Astrocyte of the hippocampus (primary cell): ENCODE measurements at places on chromosomes 5 and 9.

DNA sequence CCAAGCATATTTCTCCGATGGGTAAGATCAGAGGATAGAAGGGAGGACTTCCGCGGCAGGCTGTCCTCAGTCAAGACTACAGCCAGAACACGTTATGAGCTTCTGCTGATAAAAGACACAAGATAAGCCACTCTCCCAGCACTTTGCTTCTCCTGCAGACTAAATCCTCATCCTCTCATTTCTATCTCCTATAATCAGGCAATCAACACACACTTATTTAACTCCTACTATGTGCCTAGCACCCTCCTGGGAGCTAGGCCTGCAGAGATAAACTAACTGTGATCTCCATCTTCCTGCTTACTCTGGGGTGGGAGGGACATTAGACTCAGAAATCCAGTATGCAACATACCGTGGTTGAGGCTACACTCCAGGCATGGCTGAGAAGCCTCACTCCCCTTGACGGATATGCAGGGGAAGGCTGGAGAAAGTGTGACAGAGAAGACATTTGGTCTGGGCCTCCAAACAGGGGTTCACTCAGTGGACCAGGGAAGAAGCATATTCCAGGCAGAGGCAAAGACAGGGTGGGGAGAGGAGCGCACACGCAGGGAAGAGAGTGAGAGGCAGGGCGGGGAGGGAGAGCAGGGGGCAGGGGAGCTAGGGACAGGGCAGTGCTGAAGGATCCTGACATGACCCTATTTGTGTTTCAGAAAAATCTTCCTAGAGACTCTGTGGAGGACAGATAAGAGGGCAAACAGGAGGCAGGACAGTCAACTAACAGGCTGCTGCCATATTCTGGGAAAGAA, 274.1 kb downstream of the DENND1A start:
- no peak for DNase-seq

GRCh38 chr9:29802454-29802853, 2229.2 kb upstream of the C9orf72 start:
- no peak for DNase-seq

- DNase-seq = no peak
Observed at GRCh38 chr5:117732264-117732663, 1157.6 kb upstream of the SEMA6A start.

DNA sequence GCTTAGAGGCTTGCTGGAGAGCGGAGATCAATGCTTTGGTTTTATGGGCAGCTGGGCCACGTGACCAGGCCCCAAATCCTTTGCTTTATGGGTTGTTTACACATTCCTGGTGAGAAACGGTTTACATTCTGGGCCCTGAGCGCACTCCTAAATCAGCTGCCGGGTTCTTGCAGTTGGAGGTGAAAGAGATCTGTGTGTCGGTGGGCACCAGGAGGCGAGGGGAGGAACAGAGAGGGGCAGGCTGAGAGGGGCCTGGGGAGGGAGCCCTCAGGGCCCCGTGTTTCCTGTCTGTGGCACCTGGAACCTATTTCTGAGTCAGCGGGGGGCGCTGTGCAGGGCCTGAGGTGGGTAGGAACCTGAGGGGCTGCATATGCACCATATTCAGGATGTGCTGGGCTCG, 63.5 kb upstream of the HAND1 start:
- no peak for DNase-seq

DNA sequence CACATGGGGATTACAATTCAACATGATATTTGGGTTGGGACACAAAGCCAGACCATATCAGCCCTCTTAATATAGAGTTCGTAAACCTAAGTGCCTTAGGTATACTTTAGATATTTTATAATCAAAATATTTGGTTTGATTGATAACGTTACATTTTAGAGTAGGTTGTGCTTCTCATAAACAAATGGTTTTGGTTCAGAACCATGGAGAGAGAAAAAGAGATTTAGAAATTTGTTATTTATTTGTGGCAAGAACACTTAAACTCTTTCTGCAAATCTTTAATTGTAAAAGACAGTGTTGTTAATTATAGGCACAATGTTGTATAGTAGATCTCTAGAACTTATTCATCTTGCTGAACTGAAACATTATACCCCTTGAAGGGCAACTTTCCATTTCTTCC, 298.8 kb downstream of the TENT4A start:
- no peak for DNase-seq

DNA sequence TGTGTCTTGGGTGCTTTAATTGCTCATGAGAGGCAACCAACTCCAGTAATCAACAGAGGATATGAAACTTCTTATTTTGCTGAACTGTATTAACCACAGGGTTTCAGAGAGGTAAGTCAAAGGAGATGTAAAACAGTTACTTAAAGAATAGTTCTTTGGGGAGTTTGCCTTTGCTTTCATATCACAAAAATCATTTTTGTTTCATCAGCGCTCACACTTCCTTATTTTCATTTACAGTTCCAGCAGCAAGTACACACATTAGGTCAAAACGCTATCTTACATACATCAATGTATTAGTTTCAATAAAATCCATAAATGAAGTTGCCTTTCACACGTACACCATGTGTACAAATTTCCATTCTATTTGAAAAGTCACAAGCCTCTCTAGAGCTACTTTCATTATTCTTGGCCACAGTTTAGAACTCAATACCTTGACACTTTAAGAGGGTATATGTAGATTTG, 50.1 kb downstream of the ST8SIA4 start:
- no peak for DNase-seq

- no peak for DNase-seq
Observed at GRCh38 chr9:78871086-78871451, 574.1 kb downstream of the PSAT1 start.

- peak; percentile 19 for DNase-seq
Observed at GRCh38 chr9:8649160-8649559, 849.6 kb upstream of the DMAC1 start.

DNA sequence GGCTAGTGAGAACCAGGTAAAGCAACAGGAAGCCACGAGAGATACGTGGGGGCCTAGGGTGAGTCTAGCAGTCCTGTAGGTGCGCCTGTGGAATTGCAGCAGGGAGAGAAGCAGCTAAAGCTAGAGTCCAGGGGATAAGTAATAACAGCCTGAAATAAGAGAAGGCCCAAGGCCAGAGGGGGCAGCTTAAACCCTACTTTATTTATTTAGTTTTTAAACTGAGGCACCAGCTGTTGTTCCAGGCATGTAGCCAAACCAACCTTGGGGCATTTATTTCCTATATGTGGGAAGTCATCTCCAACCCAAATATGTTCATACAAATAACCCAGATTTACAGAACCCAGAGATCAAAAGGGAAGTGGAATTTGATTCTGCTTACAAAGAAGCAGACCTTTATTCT, 93.5 kb downstream of the GLDC start:
- DNase-seq = peak; percentile 69

DNA sequence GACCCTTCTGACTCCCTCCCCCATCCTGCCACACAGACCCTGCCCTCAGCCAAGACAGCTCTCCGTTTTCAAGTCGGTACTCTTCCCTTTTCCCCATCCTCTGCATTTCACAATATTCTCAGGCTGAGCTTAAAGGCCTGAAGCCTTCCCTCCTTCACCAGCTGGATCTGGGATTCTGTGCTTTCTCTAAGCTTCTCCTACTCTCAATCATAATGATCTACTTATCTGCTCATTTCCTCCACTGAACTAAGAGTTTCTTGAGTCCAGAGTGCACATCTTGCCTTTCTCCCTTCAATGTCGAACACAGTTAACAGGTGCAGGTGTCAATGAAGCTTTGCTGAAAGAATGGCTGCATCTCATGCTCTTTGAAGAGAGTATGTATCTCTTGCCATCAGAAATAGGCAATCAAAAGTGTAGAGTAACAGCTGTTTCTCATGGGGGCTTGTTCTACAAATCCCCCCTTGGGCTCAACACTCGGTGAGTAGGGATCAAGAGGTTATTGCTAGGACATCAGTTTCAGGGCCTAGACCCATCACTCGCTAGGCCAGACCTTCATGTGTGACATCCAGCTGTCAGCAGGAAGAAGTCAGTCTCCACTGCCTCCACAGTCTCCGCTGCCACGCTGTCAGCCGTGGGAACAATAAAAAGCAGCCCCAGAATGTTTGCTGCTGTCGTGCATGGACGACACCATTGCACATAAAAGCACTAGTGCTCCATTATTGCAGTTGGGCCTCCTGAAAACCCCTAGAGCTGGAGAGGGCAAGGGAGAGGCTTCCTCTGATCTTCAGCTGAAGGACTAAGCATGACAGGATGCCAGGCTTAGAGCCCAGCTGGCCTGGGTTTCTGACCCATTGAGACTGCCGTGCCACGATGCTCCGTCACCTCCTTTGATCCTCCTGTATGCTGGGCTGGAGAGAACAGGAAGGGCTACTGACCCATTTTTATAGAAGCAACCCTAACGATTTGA, 23.7 kb downstream of the TRAF1 start:
- DNase-seq = no peak

DNA sequence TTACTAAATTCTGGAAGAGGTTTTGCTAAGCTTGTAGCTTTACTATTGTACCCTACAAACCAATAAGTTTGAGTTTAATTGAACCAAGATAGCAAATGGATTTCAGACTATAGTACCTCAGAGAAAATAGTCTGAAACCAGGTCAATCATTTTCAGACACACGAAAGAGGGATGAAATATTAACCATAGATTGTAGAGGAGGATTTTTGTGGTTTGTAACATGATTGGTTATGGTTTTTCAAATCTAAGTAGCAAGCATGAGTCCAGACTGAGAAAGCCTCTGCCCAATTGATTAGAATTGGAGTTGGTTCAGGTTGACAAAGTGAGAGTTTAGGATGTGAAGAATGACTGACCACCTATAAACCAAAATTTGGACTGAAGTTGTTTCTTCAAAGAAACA, 562.7 kb upstream of the DMAC1 start:
- no peak for DNase-seq

- DNase-seq = peak; percentile 32
Observed at GRCh38 chr9:27303219-27303618, 6.3 kb upstream of the EQTN start.

DNA sequence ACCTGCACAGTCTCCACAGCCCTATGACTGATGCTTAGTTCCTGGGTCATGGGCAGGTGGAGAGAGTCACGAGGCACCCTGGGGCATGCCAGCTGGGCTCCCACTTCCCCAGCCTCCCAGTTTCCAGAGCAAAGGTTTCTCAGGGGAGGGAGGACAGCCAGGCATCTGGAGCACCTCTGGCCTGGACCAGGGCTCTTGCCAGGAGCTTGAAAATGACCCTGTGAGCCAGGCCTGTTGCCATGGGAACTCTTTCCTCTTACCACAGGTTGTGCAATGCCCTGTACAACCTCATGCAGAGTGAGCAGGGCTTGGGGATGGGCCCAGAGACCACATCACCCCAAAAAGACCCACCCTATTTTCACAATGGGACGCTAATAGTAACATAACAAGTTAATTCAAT, 113.1 kb downstream of the PSD2 start:
- DNase-seq = peak; percentile 27

DNA sequence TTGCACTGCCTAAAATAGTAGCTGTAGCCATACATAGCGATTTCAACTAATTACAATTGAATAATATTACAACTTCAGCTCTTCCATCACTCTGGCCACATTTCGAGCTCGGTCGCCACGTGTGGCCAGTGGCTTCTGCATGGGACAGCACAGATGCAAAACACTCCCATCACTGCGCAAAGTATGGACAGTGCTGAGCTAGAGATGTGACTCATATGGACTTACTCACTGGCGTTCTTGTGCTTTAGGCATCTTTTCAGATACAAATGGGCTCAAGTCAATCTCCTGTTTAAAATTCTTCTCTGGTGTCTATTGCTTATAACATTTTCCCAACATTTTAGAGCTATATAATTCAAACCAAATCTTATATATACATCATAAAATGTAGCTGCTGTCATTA, 222.7 kb downstream of the ELAVL2 start:
- no peak for DNase-seq

DNA sequence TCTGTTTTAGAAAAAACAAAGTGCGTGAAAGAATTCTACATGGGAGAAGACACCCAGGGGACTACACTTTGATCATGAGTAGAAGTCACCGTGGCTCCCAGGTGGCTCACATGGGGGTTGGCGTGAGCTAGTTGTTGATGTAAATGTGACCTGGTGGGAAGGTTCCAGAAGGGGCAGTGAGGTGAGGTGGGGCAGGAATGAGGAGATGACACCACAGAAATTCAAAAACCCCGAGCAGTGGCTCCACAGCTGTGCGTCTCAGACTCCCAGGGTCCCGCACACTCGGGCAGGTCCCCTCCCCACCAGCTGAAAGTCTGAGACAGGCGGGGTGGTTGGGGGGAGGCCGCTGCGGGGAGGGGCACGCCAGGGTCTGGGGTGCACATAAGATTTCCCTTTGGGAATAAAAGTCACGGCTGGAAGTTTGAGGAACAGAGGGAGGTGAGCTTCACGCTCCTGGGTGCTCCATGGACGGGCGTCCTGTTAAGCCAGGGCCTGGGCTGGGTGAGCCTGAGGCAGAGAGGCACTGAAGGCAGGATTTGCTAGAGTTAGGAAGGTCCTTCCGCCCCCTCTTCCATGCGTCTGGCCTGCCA, 29.9 kb downstream of the GLT6D1 start:
- no peak for DNase-seq

DNA sequence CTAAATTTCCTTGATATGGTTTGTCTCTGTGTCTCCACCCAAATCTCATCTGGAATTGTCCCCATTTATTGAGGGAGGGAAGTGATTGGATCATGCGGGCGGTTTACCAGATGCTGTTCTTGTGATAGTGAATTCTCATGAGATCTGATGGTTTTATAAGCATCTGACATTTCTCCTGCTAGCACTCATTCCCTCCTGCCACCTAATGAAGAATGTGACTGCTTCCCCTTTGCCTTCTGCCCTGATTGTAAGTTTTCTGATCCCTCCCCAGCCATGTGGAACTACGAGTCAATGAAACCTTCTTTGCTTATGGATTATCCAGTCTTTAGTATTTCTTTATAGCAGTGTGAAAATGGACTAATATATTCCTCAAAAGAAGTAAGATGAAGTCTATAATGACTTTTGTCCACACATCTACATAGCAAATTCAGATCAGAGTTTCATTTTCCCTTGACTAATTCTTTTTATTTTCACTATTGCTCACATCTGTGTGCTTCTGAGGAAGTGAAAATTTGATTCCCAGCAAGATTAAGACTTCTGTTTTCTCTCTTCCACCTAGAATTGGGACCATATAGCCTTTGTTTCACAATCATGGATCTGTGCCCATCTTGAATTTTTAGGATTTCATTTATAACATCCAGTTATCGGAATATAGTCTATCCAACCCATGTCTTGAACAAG, 393.5 kb downstream of the DMAC1 start:
- DNase-seq = no peak

GRCh38 chr9:113930390-113930783, 54.3 kb downstream of the ZNF618 start:
- DNase-seq = no peak

DNA sequence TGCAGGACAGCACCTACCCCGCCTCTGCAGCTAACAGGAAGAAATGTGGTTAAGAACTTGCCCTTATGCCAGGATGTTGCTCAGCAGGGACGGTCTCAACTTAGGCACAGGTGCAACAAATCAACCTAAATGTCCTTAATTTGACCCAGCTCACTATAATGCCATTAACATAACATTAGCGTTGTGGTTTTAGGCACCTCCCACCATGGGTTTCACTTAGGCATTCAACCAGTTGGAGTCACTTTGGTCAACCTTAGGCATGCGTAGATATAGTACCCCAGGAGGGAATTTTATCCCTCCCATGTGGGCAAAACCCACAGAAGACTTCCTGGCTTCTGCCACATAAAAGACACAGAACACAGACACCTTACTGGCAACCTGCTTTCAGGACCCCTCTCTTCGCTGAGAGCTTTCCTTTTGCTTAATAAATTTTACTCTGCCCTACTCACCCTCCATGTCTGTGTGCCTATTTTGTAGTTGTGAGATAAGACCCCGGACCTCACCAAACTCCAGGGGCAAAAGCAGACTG, 8.7 kb upstream of the ERAP1 start:
- DNase-seq = no peak
